Foreskin keratinocyte (primary cell): ENCODE measurements at places on chromosomes 2 and 18. TPM values are rescaled to one million over a fixed set of nuclear protein-coding genes. Genes with fewer than 3 reads are reported as not detected.
A peak's percentile ranks its signal among the peaks of the same experiment; 100 is the strongest.

- no peak for DNase-seq
These were observed 483.9 kb upstream of the TRIB2 start for GRCh38 chr2:12232876-12233275.

The COA5 gene
- 11.1 and 12.7 TPM in 2 replicates for total RNA-seq

- DNase-seq: peak; percentile 56
These were observed 42.0 kb downstream of the CCDC148 start for GRCh38 chr2:158414538-158414937.

GRCh38 chr2:208315081-208315788, 49.2 kb downstream of the PIKFYVE start:
- no peak for DNase-seq
